ENCODE measurements at places on chromosomes 7 and 10.
A peak's percentile ranks its signal among the peaks of the same experiment; 100 is the strongest.

DNA sequence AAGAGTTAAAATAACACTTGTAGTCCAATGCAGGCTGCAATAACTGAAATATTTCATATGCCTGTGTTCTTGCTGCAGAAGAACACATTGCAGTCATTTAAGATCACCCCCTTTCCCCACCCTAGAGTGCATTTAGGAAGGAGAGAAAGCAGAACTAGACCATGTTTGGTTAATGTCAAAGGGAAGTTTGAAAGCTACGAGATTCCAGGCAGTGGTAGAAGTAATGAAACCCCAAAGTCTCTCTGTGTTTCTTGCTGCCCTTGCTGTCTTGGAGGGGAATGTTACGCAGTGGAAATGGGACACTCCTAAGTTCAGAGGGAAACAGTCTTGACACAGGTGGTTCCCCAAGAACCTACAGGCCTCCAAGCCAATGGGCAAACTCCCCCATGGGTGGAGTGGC lies 242.9 kb downstream of the PTEN start:
- no peak for DNase-seq

DNA sequence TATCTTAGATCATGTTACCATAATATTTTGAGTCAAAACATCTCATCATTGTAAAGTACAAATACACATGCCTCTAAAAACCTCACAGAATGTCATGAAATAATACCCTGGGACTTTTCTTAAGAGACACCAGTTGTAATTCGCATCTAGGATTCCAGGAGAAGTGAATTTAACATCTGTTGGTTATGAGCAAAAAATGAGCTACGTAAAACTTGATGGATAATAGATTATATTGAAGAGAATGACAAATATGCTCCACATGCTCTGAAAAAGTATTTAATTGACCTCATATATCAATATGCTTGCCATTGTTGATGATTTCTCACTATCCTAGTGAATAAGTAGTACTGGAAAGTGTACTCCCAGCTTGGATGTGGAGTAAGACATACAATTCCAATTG lies 227.0 kb downstream of the BBS9 start:
- no peak for DNase-seq

DNA sequence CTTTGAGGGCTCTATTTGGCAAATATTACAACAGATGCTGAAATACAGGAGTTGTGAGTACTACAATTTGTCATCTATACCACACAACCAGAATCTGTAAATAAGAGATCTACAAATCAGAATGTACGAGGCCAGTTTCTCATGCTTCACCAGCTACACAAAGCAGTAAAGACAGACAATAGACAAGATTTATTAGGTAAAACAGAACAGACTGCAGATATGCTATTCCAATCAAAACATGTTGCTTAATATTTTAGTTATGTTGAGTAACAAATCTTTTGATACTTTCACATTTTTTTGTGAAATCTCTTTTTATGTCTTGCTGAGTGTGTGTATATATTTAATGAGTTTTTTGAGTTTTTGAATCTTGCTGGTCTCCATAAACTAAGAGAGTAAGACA lies 109.1 kb downstream of the CHCHD3 start:
- no peak for DNase-seq

DNA sequence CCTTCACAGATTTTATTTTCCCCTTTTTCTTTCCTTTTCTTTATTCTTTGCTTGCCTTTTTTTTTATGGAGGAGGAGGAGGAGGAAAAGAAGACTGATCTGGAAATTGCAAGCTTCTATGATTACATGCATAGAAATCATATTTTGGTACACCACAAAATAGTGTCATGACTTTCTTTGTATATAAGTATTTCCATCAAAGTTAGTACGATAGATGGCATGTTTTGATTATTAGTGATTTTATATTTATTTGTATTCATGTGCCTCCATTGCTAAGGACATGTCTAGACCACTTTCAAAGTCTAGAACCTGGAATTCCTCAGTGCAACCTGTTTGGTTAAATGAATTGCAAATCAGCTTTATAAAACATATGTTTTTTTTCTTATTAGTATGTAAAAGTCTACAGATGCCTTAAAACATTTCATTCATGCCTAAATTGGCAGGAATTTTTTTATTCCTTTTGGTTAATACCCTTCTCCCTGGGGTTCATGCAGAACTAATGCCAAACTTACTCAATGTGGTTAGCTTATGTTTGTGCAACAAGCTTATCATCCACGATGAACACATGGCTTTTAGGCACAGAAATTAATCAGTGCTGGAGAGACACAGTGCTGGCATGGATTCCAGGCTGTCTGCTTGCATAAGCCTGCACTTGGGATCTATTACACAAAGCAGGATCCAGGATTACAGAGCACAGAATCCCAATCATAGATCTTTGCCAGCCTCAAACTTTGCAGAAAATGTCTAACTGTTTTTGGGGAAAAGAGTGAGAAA lies 213.1 kb downstream of the CHRM2 start:
- DNase-seq = peak; percentile 52

GRCh38 chr10:22598478-22598877 lies 115.9 kb downstream of the PIP4K2A start:
- peak; percentile 22 for DNase-seq

GRCh38 chr10:44382981-44383748 lies 1.7 kb downstream of the CXCL12 start:
- no peak for DNase-seq

- DNase-seq = no peak
Observed at GRCh38 chr7:91636728-91637127, 243.8 kb downstream of the MTERF1 start.

GRCh38 chr10:133132473-133133291 lies 27.3 kb upstream of the KNDC1 start:
- DNase-seq = no peak

DNA sequence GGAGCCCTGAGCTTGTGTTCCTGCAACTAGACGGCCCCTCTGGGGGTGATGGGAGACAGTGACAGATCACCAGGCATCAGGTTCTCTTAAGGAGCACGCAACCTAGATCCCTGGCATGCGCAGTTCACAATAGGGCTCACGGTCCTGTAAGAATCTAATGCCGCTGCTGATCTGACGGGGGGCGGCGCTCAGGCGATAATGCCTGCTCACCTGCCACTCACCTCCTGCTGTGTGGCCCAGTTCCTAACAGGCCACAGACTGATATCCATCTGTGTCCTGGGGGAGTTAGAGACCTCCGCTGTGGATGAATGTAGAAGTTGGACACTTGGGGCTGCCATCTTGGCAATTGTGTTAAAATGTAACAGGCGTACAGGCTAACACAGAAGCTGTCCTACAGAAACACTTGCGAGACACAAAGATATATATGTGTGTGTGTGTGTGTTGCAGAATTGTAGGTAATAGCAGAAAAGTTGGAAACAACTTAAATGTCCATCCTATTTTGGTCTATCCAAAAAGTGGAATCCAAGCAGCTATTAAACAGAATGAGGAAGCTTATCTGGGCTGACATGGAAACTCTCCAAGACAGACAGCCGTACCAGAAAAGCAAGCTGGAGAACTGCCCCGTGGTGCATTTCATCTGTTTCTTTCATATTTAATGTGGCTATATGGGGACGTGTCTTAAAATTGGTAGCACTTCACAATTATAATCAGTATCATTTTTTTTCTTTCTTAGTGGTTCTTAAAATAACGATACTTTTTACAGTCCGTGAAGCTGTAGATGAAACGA lies 82.8 kb downstream of the MKI67 start:
- DNase-seq = no peak

DNA sequence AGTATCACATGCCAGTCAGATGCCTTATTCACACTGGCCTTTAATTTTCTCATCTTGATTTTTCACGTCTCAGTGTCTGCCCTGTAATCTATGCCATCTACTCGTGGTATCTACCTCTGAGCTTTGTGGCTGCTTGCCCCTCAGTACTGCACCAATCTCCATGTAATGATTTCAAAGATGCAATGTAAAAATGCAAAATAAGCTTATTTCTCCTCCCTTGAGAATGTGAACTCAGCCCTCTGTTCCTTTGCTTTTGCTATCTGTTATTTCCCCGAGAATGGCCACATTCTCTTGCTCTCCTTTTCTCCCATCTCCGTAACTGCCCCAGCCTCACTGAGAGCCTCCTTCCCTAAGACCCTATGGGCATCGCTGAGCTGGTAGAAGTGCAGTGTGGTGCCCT lies 317.5 kb downstream of the SFMBT2 start:
- no peak for DNase-seq

DNA sequence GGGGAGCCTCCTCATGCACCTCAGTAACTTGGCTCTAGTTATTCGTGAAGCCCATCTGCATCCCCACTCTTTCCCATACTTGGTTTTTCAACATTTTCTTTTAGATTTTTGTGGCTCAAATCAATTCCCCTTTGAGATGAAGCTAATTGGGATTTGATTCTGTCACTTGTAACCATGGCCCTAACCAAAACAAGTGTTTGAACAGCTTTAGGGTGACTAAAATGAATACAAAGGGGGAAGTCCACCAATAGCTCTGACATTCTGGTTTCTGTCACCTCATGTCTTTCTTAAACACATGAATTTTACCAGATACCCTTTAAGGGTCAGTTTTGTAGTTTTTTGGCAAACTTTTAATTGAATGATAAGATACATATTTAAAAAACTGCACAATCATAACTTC lies 87.0 kb downstream of the PCGF5 start:
- DNase-seq = no peak

GRCh38 chr7:148304456-148304855 lies 286.1 kb upstream of the C7orf33 start:
- DNase-seq = no peak

GRCh38 chr7:158473946-158474345 lies 113.7 kb downstream of the PTPRN2 start:
- no peak for DNase-seq

GRCh38 chr7:5330288-5330687 lies 47.5 kb downstream of the SLC29A4 start:
- DNase-seq = no peak

GRCh38 chr10:92714152-92714845 lies 24.5 kb downstream of the HHEX start:
- no peak for DNase-seq

- no peak for DNase-seq
Observed at GRCh38 chr7:29977886-29978651, 11.5 kb downstream of the SCRN1 start.

GRCh38 chr7:50637725-50638643 lies 72.8 kb upstream of the DDC start:
- DNase-seq = no peak

GRCh38 chr7:41792120-41792519 lies 89.2 kb upstream of the INHBA start:
- DNase-seq = no peak

- DNase-seq = no peak
Observed at GRCh38 chr7:86963599-86964230, 95.7 kb downstream of the ELAPOR2 start.

DNA sequence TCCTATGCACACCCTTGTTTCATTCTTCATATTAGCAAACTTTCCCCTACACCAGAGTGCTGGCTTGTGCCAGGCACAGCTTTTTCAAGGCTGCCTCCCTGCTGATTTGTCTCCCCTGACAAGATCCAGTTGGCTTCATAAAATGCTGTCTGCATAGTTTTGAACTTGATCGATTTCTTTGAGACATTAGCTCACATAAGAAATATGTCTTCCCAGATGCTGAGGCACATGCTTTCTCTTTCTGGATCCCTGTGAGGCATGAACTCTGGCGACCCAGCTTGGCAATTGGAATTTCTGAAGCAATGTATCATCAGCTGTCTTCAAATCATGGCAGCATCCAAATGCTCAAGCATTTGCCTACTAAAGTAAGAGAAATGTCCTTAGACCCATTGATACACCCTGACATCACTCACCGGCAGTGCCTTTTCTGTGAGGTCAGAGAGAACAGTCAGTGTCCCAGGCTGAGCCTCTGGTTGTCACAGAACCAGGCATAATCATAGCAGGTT lies 616.4 kb upstream of the GHITM start:
- peak; percentile 44 for DNase-seq

GRCh38 chr10:103676058-103676785 lies 179.2 kb downstream of the SH3PXD2A start:
- DNase-seq = peak; percentile 47

DNA sequence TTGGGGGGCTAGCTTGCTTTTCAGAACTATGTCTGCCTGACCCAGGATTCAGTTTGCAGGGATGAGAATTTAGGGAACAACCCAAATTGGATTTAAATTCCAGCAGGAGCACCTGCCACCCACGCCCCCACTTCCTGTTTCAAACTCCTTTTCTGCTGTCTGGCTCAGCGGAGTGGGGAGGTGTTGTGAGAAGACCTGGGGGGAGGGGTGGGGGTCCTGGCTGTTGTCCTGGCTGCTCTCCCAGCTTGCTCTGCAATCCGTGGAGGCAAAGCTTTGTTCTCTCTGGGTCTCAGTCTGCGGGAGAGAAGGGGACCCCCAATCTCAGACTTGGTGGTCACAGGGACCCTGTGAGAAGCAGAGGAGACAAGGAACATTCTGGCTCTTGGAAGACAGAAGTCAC lies 799 bp downstream of the KCNK18 start:
- DNase-seq = no peak

DNA sequence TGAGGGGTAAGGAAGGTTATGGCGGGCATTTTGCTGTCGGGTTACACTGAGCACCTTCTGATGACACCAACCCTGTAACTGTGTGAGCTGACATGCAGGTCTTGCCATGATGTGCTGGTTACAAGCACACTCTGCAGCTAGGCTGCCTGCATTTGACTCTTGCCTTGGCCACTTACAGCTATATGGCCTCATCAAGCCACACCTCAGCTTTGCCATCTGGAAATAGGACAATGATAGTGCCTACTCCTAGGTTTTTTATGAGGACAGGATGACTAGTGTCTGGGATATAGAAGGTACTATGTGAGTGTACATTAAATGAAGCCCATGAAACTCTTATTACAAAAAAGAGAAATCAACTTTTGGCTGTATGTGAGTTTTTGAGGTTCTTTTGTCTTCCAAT lies 58.0 kb downstream of the AKR1B1 start:
- no peak for DNase-seq

DNA sequence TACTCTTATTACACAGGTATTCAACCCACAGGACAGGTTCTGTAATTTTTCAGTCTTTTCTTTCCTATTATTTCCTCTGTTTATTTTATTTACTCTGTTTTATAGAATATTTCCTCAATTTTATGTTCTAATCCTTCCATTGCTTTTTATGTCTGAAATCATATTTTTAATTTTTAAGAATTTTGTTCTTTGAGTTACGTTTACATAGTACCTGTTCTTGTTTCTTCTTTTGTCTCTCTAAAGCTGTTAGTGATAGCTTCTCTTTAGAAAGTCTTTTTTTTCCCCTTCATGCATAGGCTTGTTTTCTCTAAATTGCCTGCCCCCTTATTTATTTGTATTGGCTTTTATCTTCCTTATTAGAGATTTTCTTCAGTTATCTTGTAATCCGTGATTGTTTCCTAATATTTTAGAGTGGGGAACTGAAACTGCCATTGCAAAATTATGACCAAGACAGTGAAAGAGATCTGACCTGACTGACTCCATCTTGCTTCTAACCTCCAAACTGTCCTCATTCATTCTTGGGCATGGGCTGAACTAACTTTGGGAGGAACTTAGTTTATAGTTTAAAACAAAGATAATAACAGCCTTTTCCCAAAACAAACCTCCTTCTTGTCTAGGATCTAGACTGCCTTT lies 187.6 kb downstream of the PFKFB3 start:
- no peak for DNase-seq

GRCh38 chr10:106582291-106582690 lies 582.2 kb downstream of the SORCS1 start:
- no peak for DNase-seq

Measured in hepatic stellate cell (primary cell).